Substantia nigra (tissue), 51 donors: ENCODE measurements at places on chromosomes 11 and 22.

DNA sequence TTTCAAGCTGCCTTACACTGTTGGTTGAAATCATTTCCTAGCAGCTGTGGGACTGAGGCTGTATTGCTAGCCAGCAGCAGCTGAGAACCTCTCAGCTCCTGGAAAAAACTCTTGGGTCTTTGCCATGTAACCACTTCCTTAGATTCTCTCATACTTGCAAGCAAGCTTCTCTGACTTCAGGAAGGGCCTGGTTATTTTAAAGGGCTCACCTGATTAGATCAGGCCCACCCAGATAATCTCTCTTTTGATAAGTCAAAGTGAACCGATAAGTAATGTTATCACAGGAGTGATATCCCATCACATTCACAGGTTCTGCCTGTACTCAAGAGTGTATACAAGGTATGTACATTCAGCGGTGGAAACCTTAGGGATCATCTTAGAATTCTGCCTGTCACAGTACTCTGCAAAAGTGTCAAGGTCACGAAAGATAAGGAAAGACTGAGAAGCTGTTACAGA, 7.4 kb upstream of the CLPB start:
- DNase-seq = no peak

DNA sequence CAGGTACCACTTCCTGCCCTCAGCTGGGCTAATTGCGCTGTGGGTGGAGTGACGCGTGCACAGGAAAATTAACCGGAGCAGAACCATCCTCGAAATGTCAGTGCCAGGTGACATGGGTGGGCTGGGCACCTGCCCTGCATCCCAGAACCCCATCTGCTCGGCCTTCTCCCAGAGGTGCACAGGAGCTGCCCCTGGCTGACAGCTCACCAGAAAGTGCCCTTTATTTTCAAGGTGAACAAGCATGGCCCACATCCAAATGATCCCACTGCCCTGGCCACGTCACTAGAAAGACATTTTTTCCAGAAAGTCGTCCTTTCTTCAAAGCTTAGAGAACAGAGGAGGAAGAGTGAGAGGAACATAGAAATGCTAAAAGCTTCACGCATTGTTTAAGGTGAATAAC, 4.1 kb upstream of the ELFN2 start:
- DNase-seq = no peak

GRCh38 chr11:113279591-113279990, 34.8 kb upstream of the TTC12 start:
- DNase-seq = no peak

GRCh38 chr11:91904792-91905785, 319.5 kb upstream of the FAT3 start:
- no peak for DNase-seq
